ENCODE measurements at places on chromosomes 3 and 15. TPM values are rescaled to one million over a fixed set of nuclear protein-coding genes. Genes with fewer than 3 reads are reported as not detected.

Gene ITGA11
- total RNA-seq: 4.5 TPM

Gene TF
- total RNA-seq: 9.4 TPM

DNA sequence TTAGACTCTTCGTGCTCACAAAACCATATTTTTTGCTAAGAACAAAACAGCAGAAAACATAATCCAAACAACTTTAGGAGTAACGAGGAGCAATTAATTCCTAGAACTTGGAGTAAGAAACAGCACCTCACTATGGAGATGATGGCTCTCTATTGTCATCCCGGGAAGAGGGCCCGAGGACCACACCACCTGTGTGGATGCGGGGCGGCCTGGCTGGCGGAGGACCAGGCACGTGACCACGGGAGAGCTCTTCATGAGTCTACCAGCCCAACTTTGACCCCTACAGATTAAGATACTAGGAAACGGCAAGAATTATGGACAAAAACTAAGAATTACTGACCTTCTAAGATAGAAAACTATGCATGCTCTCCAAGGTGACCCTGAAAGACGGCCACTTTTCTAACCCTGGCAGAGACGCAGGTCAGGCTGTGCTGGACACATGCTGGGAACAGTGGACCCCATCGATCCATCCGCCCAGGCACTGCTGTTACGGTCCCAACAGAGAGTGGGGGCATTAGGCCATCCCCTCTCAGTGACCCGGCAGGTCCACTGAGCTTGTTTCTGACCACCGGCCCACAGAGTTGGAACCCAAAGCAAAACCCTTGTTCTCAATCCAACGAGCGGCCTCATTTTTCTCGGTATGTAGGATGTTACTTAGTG is 13.1 kb upstream of the OCA2 start:
- DNase-seq: no peak

DNA sequence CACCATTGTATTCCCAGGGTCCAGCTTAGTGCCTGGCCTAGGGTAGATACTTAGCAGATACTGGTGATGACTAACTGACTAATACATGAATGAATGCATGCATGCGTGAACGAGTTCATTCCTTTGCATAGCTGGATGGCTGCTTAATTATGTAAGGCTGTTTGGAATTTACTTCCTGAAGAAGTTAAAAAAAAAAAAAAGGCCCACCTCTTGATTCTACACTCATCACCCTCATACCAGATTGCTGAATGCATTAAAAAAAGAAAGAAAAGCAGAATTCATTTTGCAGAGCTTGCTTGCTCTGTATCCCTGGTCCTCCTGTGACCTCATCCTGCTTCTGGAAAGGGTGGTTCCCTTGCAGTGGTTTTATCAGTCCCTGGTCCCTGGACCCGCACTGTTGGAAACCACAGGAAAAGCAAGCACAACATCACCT is 277.6 kb upstream of the CFAP20DC start:
- no peak for DNase-seq

DNA sequence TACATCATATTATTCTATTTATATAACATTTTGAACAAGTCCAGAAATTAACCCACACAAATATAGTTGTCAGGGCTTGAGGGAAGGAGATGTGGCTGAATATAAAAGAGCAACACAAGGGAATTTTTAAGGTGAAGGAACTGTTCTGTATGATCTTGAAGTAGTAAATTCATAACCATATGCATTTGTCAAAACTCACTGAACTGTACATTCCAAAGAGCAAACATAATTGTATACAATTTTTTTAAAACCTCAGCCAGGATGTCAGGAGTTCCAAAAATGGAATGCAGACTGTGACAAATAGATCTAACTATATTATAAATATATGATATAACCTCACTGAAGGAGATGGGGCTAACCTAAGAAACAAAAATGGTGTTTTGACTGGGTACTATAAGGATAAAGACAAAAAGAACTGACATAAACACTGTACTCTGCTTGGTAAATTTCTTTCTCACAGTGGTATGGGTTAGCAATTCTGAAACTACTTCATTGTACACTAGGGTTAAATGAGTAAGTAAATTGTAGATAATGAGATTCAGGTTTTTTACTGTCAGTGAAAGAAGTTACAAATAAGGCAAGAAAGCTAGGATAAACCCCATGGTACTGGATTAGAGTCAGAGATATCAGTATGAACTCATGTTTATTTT is 14.4 kb downstream of the GOLGB1 start:
- DNase-seq: no peak

DNA sequence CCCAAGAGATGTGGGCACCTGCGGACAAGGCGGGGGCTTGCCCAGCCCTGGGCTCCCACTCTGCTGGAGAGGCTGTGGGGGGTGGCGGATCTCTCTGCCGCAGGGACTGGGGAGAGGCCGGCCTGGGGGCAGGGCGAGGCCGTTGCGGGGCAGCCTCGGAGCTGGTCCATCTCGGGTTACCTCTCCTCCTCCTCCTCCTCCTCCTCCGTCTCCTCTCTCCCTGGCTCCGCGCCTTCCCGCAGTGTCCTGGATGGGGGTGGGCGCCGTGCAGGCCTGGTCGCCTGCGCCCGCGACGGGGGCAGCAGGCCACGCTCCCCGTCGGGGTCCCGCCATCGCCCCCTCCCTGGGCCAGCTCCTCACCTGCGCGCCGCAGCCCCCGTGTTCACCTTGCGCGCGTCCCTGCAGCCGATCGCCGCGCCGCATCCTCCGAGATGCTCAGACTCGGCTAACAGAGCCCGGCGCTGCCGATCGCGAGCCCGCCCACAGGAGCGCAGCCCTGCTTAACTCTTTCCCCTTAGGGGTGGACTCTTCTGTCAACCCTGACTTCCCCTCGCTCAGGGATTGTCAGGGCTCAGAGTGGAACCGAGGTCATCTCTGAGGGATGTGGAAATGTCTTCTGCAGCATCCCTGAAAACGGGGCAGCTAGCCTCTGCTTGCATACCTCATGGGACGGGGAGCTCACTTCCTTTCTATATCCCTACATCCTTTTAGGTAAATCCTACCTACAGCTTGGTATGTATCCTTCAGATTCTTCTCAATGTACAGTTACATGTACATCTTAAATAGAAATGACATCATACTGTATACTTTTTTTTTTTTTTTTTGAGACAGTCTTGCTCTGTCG is at the start of gene PRRT3:
Gene PRRT3, minus strand, starts transcription at position 447 of the 844 bp plus-strand sequence. CDS start 2,293 bp downstream, outside the sequence.
- peak; percentile 89 for DNase-seq

GRCh38 chr15:67125589-67126502 is 60.4 kb downstream of the SMAD3 start:
- no peak for DNase-seq

DNA sequence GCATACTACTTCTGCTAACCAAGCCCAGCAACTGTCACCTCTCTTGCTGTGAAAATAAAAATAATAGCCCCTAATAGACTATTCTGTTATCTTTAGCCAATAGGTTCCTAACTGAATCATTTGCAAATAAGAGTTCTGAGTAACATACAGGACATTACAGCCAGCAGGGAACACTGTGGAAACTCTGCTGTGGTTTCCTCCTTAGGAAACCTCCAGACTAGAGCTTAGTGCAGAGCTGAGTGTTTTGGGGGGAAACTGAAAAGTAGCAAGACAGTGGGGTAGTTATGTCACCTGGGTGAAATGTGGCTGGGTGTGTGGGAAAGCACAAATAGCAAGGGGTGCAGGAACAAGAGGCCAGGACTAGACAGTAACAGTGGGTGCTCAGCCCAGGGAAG is 32.4 kb downstream of the DZIP1L start:
- DNase-seq: no peak

DNA sequence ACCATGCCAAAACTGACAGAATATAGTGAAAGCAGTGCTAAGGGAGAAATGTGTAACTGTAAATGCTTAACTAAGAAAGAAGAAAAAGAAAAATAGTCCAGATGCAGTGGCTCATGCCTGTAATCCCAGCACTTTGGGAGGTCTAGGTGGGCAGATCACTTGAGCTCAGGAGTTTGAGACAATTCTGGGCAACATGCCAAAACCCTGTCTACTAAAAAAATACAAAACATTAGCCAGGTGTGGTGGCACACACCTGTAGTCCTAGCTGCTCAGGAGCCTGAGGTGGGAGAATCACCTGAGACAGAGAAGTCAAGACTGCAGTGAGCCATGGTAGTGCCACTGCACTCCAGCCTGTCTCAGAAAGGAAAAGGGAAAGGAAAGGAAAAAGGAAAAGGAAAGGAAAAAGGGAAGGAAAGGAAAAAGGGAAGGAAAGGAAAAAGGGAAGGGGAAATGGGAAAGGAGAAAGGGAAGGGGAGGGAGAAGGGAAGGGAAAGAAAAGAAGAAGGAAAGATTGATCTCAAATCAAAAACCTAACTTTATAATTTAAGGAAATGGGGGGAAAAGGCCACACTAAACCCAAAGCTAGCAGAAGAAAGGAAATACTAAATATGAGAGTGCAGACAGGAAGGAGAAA is 20.3 kb downstream of the C3orf33 start:
- DNase-seq: no peak

GRCh38 chr3:18344306-18345014 is 80.7 kb downstream of the SATB1 start:
- DNase-seq: no peak

DNA sequence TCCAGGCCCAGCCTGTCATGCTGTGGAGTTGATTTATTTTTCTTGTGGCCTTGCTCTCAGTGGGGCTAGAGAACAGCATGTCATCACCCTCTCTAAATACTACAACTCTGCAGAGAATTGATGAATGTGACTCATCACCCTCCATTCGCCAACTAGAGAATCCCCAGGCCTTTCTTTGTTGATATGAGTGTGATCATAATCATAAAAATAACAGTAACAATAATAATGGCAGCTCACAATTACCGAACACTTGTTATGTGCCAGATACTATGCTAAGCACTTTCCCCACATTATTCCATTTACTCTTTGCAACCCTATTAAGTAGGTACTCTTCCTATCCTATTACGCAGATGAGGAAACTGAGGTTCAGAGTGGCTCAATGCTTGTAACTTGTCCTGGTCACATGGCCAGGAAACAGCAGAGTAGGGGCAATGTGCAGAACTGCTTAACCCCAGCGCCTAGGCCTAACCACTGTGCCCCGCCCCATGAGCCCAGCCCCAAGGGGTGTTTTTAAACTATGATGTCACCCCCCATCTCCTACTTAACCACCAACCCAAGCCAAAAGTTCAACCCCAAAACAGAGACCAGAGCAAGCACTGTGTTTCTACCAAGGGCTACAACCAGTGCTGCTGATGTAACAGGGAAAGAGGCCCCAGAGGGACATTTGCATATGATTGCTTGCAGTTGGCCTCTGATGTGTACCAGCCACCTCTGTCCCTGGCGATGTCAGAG is 104.5 kb downstream of the ADCY5 start:
- no peak for DNase-seq
